ENCODE measurements at places on chromosomes 12 and 14.

GRCh38 chr14:94646481-94646880 lies 34.3 kb downstream of the SERPINA3 start:
- DNase-seq, result no peak

- DNase-seq, result peak; percentile 37
These were observed 131.2 kb upstream of the DYRK2 start for GRCh38 chr12:67517181-67517887.

DNA sequence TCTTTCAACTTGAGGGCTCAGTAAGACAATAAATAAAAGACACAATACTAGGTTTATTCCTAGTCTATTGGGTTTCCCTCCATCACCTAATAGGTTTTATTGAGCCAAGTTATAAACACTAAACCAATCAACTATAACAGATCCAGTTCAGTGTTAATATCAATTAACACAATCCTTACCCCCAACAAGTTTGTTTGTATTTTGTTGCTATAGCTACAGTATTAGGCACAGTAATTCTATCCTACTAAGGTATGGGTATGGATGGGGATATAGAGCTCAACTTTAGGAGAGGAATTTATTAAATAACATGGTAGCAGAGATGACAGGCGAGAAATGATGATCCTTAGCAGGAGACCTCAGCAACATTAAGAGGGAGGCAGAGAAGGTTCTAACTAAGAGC lies 13.3 kb downstream of the PPP4R3A start:
- DNase-seq, result no peak

GRCh38 chr12:95102916-95103671 lies 29.7 kb upstream of the NR2C1 start:
- DNase-seq, result peak; percentile 28

GRCh38 chr12:40701756-40702155 lies 9.5 kb downstream of the CNTN1 start:
- no peak for DNase-seq

- no peak for DNase-seq
These were observed 40.3 kb downstream of the SLC38A2 start for GRCh38 chr12:46332260-46332659.

DNA sequence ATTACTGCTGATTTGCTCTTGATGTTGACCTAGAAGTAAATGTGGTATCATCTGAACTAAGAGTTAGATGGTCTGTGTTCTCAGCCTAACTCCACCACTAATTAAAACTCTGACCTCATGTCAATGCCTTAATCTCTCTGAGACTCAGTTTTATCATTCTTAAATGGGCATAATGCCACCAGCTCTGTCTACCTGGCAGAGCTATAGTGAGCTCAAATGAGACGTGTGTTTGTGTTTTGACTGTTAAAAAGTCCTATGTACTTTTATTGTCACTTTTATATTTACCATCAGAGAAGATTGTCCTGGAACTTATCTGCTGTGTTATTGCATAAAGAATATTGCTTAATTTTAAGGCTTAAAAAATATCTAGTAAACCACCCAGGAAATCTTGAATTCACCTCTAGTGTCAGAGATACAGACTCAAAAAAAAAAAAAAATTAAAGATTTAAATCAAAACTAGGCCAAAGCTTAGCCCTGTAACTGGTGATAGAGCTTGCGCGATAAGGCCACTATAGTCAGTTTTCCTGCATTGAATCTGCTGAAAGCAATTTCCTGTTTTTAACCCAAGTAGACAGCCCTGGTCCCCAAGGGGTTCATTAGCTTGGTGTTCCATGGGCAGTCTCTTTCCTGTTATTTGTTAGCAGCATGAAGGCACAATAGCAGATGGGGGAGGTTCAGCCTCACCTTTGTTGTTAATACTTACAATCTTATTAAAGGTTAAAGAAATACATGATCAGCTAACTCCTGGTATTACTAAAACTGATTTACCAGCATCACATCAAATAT lies 261.8 kb downstream of the ATP23 start:
- DNase-seq, result no peak

DNA sequence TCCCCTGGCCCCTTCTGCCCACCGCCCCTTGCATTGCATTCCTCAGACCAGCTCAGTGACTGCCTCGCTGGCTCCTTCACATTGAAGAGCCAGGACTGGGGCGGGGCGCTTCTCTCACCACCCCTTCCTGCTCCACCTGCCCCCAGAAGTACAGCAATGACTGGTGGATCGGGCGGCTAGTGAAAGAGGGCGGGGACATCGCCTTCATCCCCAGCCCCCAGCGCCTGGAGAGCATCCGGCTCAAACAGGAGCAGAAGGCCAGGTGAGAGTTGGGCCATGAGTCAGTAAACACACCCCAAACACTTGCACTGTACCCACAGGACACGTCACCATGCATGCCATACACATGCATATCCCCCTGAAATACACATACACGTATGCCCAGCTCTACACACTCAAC lies 5.8 kb downstream of the CACNB3 start:
- DNase-seq, result no peak

- no peak for DNase-seq
These were observed 11.2 kb downstream of the LGMN start for GRCh38 chr14:92737206-92737605.

GRCh38 chr12:122018937-122019336 lies 2.7 kb upstream of the BCL7A start:
- no peak for DNase-seq

DNA sequence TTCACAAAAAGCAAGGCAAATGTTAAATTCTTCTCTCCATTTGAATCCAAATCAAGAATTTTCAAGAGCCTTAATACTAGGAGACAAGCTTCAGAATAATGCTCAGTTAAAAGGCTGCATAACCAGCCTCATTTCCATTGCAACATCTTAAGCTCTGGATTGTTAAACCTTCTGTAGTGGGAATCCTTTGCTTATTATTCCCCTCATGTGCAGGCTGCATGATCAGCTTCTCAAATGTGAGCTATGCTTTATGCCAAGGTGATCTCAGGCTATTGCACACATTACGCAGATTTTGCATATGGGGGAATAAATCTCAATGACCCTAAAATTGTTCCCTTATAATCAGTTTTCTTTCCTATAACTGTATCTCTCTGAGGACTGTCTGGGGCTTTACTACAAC lies 71.7 kb upstream of the CCDC196 start:
- DNase-seq, result no peak

DNA sequence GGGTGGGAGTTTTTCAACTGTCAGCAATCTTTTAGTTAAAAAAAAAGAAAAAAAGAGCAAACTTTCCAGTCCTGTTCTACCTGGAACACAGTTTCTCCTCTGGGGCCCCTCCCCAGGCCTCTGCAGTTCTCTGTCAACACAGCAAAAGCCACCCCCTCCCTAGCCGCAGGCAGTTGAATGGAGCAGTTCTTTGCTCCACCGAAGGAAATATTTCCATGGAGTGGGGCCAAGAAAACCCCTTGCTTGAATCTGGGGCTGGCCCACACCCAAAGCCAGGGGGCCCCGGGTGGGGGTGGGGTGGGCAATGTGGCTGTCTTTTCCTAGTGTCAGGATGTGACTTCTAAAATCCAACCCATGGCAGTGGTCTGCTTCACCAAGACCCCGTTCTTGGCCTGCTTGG lies 5.0 kb upstream of the MEG3 start:
- no peak for DNase-seq

- DNase-seq, result no peak
These were observed 61.7 kb downstream of the RALGAPA1 start for GRCh38 chr14:35747379-35747778.

- DNase-seq, result no peak
These were observed 317.4 kb upstream of the DDHD1 start for GRCh38 chr14:53470351-53471043.

- no peak for DNase-seq
These were observed 29.4 kb downstream of the RBMS2 start for GRCh38 chr12:56551070-56551469.

DNA sequence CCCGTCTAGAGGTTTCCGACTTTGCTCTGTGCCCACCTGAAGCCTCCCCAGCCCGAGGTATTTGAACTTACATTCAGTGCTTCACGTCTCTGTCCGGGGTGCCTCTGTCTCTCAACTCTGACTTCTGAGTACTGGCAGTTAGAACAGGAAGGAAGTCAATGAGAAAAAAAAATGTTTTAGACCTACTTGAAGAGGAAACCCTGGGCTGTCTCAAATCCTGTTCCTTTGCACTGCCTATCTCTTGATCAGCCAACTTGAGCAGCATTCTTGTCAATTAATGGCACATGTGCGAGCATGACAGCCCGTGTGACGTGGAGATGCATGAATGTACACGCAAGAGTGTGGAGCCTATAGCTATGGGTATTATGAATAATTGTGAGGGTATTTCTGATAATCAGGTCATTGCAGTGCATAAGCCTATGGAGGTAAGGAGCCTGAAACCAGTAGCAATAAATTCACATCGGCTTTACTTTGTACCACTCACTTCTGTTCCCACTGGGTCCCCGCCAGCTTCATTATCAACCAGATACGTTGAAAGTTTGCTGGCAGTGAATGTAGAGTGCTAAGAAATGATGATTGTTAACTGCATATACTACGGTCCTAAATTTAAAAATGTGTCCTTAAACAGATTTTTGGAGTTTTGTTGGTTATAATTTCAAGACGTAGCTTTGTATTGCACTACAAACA lies at the start of gene ARHGDIB:
ARHGDIB (minus strand) TSS at position 136 of the 687 bp plus-strand sequence. CDS start 10,889 bp downstream, outside the sequence.
- no peak for DNase-seq

DNA sequence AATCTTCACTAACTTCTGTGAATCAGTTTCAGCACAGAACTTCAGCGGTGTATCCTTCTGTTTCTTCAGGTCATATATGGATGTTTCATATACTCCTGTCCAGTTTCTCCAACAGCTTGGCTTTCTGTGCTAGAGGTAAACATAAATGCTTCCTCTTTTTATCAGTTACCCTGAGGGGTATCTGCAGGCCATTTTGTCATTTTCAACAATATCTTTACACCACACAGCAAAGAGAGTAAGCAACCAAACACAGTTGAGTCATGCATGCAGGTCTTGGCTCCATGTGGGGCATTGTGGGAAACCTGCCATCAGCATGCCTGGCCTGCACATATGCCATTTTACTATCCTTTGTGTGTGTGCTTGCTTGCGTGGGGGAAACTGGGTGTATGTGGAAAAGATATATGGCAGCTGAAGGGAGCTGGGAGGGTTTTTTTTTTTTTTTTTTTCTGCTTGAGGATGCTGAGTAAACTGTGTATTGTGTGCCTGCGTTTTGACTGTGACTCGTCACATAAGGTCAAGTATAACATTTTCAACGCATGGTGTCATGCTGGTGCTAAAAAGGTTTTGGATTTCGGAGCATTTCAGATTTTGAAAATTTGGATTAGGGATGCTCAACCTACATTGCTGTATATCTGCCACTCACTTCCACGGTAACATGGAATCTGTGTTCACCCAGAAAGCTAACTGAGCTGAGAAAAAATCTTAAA lies 56.1 kb upstream of the YARS2 start:
- DNase-seq, result no peak

DNA sequence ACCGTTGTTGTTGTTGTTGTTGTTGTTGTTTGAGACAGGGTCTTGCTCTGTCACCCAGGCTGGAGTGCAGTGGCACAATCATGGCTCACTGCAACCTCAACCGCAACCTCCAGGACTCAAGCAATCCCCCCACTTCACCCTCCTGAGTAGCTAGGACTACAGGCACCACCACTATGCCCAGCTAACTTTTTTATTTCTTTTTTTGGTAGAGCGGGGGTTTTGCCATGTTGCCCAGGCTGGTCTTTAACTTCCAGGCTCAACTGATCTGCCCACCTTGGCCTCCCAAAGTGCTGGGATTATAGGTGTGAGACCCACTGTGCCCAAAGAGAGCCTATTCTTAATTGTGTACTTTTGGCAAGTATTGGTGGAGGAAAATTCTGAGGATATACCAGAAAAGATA lies 25.7 kb downstream of the MOK start:
- DNase-seq, result no peak
